ENCODE measurements at places on chromosomes 2 and 18. TPM values are rescaled to one million over a fixed set of nuclear protein-coding genes. Genes with fewer than 3 reads are reported as not detected.

DNA sequence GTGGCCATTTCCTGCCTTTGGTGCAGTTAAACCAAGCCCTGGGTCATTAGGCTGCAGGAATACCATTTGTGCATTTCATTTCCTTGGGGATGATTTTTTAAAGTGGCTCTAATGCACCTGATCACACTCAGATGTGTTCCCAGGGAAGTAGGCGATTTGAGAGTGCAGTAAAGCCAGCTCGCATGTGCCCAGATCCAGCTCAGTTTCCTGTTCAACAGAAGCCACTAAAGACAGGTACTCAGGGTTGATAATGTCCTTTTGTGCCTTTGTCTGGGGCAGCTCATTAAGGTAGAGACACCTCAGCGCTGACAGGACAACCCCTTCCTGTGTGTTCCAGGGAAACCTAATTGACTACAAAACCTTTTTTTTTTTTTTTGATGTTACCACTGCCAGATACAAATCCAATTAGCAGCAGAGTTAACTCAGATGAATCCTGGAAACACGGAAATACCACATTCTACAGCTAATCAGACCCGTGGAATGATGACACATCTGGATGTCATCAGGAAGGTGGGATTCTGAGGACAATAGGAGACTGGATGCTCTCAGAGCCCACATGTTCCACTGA, 15.2 kb upstream of the CHRNA1 start:
- DNase-seq: no peak

ADD2 gene
- 5.7 TPM for polyA plus RNA-seq

DNA sequence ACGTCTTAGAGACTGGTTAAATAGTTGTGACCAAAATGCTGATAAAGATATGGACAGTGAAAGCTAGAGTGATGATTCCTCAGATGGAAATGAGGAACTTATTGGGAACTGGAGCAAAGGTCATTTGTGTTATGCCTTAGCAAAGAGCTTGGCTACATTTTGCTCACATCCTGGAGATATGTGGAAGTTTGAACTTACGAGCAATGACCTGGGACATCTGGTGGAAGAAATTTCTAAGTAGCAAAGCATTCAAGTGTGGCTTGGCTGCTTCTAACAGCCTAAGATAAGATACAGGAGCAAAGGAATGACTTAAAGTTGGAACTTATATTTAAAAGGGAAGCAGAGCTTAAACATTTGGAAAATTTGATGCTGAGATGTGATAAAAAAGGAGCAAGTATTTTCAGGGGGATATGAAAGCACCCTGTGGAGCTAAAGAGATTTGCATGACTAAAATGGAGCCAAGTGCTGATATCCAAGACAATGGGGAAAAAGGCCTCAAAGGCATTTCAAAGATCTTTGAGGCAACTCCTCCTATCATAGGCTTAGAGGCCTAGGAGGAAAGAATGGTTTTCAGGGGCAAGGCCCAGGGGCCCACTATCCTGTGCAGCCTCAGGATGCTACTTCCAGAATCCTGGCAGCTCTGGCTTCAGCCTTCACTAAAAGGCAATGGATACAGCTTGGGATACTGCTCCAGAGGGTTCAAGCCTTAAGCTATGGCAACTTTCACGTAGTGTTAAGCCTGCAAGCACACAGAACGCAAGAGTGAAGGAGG, 124.1 kb upstream of the KLHL14 start:
- DNase-seq: no peak

OSR1 gene
- 5.3 TPM for polyA plus RNA-seq

DNA sequence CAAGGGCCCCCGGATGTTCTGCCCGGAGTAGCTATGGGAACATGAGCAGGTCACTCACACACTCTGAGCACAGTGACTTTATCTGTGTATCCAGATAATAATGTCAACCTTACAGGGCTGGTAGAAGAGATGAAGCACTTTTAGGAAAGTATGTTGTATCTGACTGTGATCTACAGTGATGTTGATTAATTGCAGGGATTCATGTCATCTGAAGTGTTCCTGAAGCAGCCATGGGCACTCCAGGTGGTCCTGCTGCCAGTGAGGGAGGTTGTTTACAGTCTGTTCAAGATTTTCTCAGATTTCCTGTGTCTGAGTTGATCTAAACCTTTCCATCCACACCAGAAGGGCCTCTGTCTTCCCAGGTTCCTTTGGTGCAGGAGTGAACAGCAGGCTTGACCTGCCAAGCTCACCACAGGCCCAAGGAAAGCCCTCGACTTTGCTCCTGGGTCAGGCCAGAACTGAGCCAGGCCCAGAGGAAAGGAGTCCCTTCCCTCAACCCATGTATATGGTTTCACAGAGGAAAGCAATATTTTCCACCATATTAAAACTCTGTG, 28.0 kb downstream of the KIAA2012 start:
- DNase-seq: no peak

- DNase-seq: no peak
Measured at GRCh38 chr18:49094136-49094535, 143.4 kb upstream of the SMAD7 start.

DNA sequence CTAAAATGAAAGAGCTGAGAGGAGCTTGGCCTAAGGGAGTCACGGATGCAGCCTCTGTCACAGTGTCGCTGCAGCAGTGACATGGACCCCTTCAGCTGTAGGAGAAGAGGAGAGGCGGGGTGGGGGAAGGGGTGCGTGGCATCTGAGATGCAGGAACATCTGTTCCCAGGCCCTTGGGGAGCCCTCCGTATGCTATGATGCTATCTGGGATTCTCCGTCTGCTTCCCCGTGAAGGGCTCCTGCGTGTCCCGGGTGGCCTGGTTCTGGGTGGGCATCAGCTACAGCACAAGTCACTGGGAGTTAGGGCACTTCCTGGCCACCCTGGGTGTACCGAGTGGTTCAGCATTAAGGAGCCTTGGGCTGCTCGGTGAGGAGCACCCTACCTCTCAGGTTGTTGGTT, 35.6 kb upstream of the B3GNT7 start:
- DNase-seq: no peak

ERFE gene
- polyA plus RNA-seq: 5.1 TPM

DNA sequence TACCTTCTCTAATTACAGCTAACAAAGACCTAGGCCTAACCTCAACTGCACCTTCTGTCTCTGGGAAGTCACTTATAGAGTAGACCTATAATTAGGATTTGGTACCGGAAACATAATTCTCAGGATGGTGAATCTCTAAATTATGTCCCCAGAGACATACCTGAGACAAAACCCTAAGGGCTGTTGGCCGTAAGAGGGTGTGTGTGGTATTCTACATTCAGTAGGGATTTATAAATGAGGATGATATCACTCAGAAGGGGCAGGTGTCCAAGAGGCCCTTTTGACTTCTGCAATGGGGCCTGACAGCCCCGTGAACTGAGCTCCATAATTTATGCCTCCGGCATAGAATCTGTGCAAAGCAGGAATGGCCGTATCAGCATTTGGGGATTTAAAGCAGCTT, 13.5 kb upstream of the DARS1 start:
- no peak for DNase-seq

DNA sequence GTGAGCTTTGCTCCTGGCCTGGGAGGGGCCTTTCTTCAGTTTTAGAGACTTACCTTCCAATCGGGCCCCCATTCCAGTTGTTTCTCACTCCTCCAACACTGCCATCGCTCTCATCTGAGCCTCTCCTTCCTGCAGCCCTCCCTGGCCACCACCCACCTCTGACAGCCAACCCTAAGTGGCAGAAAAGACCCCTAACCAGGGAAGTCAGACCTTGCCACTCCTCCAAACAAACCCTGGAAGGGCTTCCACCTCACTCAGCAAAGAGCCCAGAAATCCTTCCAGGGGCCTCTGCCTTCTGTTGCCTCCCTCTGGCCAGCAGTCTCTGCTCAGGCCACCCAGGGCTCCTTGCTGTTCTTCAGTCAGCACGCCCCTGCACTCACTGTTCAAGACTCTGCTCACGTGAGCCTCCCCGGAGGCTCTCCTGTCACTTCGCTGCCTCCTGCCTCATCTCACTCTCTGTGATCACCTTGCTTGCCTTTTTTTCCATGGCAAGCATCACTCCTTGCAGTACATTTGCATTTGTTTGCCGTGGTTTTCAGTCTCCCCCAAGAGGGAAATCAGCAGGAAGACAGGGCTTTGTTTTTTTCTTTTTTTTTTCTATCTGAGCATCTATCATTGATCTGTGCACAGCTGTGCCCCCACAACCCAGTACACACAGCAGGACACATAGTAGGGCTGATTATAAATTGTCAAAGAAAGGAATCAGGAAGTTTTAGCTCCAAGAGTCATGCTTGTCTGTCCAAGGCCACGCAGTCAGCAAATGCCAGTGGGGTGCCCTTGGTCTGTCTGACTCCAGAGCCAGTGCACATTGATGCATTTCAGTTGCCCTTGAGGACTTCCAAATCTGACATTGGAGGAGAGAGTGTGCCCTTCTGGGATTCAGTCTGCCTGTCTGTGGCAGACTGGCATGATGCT, 83.9 kb downstream of the INHBB start:
- DNase-seq: no peak
